Tibial nerve (tissue), 4 donors: ENCODE measurements at places on chromosomes 13 and 19. TPM values are rescaled to one million over a fixed set of nuclear protein-coding genes. Genes with fewer than 3 reads are reported as not detected.

WDR87 gene
- total RNA-seq: not detected

KLK10 gene
- total RNA-seq: 1.4 TPM

DNA sequence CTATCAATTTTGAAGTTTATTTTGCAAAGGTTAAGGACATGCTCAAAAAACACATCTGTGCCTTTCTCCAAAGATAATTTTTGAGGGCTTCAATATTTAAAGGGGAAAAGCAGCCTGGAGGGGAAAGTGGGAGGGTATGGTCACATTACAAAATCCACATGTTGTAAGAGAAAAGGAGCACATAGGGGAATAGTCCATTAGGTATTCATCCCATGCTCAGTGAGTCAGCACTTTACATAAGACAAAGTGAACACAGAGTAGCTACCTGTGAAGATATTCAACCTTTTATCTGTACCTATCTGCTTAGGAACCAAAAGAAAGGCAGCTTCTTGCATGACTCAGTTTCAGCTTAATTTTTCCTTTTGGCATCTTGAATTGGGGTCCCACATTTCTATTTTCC is 932.0 kb downstream of the SLITRK6 start:
- DNase-seq: no peak

- DNase-seq: no peak
These were observed 6.5 kb downstream of the BRME1 start for GRCh38 chr19:13899393-13899792.

GRCh38 chr13:26518451-26518959 is 39.0 kb upstream of the WASF3 start:
- no peak for DNase-seq

GRCh38 chr19:8251025-8251472 is 41.9 kb downstream of the CERS4 start:
- peak; percentile 63 for DNase-seq

GRCh38 chr19:5166262-5166661 is 174.3 kb downstream of the PTPRS start:
- no peak for DNase-seq
